Islet precursor cell (in vitro differentiated cells): ENCODE measurements at places on chromosomes 3 and 15.

GRCh38 chr3:6421666-6422445 lies 439.1 kb upstream of the GRM7 start:
- no peak for DNase-seq

GRCh38 chr3:77933926-77934325 lies 894.0 kb downstream of the ROBO2 start:
- DNase-seq = no peak

DNA sequence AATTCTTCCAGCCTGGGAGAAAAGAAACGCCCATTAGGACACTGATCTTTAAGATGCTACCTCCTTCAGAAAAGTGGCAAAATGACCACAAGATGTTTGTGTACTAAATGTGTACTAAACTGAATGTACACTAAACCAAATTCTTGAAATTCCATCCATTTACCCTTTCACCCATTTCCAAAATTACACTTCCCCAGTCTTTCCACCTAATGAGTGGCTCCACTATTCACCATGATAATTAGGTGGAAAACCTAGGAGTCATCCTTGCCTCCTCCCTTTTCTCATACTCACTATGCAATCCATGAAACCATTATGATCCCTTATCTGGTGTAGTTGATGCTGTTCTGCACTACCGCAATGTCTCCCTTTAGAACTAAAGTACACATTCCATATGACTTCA lies 452.1 kb upstream of the THBS1 start:
- no peak for DNase-seq

- no peak for DNase-seq
Measured at GRCh38 chr15:79595306-79595705, 163.2 kb downstream of the MINAR1 start.

GRCh38 chr3:134682196-134682880 lies 31.5 kb upstream of the KY start:
- DNase-seq = peak; percentile 5

GRCh38 chr3:12954180-12954579 lies 112.8 kb upstream of the RPL32 start:
- no peak for DNase-seq

- DNase-seq = no peak
Measured at GRCh38 chr3:174168538-174169254, 690.4 kb upstream of the NAALADL2 start.

DNA sequence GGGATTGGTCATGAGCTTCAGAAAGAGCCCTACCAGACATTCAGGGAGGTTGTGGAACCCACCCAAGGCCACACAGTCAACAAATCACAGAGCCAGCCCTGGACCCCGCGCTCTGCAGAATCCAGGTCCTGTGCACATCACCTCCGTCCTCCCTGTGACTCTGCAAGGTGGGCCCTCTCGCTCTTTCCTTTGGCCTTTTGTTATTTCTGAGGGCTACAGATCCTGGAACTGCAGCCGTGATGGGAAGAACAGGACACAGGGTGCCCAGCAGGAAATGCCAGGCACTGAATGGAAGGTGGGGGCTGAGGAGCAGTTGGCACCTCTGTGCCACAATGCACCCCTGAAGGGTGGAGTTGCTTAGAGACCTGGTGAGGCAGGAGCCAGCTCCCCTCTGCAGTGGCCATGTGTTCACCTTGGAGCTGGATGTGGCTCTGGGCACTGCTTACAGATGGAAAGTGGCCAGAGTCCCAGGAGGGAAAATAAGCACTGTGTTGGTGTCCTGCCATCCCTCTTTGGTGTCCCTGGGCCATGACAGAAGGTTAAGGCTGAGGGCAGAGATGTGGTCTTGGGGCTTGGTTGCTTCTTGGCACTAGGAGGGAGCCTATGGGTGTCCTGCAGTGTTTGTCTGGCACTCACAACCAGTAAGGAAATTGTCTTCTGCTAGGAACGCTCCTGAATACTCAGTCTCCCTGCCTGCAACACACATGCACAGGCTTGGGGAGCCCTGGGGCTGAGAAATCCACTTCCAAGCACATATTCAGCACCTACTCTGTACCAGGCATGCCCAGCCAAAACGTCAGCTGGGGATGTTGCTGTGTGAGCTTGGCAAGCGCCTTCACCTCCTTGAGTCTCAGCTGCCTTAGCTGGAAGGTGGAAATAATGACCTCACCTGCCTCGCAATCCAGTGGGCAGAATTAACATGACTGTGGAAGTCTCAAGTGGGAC lies 98.0 kb upstream of the SLC6A6 start:
- no peak for DNase-seq

GRCh38 chr3:65338571-65338970 lies 650.8 kb upstream of the ADAMTS9 start:
- DNase-seq = no peak

GRCh38 chr3:28280781-28281180 lies 39.4 kb downstream of the CMC1 start:
- no peak for DNase-seq

DNA sequence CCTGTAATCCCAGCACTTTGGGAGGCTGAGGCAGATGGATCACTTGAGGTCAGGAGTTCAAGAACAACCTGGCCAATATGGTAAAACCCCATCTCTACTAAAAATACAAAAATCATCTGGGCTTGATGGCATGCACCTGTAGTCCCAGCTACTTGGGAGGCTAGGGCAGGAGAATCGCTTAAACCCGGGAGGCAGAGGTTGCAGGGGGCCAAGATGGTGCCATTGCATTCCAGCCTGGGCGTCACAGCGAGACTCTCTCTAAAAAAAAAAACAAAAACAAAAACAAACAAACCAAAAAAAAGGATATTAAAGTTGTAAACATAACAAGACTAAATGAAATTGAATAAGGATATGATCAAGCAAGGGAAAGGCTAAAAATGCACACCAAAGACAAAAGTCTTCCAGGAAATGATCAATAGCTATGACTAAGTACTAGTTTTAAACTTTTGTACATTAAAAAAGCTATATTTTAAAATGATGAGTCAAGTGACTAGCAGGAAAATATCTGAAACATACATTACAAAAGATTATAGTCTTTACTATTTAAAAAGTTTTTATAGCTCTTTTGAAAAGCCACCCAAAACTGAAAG lies 28.6 kb downstream of the KLHL6 start:
- no peak for DNase-seq

DNA sequence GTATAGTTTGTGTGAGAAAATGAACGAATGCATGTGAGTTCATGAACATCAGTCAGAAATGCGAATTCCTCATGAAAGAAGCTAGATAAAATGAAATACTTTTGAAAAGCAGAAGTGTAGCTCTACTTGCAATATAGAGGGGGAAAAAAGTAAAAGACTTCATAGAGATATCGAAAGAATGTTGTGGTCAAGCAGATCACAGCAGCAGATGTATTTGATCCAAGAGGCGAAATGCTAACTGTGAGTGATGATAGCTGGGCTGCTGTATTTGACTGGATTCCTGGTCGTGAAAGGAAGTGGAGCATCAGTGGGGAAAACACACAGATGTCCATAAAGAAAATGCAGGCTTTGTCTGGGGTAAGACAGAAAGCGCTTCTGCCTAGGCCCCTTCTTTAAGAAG lies 112.4 kb downstream of the ADAMTSL3 start:
- DNase-seq = no peak

GRCh38 chr15:95019907-95020306 lies 788.5 kb downstream of the MCTP2 start:
- no peak for DNase-seq

DNA sequence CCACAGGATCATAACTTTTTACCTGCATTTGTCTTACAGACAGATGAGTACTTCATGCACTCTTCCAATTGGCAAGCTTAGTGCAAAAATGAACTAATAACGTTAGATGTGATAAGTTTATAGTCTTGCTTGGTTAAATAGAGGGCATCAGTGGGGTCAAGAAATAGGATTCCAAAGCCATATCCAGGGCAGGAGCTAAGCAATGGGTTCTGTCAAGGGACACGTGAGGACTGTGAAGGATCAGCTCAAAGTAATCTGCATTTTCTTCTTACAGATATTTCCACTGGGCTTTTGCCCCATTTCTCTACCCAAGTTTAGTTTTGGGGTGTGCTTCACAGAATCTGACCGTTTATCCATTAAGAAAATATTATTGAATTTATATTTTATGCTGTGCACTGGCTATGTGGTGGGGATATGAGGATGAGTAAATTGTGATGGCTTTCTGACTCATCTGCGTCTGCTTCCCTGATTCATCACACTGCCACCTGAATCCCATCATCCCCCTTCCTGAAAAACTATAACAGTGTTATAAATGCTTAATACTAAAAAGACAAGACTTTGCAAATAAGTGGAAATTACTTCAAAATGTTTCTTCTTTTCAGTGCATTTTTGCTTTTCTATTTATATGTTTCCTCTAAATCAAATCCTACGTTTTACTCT lies 17.5 kb downstream of the PPP2R3A start:
- DNase-seq = no peak

DNA sequence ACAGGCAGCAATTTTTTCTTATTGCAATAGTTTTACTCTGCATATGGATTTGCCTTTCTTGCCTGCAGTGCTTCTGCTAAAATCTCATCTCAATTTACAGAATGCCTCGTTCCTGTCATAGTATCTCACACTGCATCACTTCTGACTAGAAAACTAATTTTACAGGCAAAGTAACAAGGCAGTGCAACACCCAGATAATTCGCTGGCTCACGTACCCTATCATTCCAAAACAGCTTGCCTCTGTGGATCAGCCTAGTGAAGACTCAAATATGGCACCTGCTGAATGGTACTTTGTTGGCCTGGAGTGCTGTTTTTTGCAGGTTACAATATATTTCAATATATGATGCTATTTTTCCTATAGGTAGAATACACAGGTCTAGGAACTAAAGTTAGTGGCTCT lies 5.3 kb downstream of the EIF5A2 start:
- no peak for DNase-seq

GRCh38 chr3:45123030-45123429 lies 23.1 kb downstream of the CDCP1 start:
- no peak for DNase-seq

- DNase-seq = no peak
Measured at GRCh38 chr3:19228167-19228566, 79.9 kb downstream of the KCNH8 start.

DNA sequence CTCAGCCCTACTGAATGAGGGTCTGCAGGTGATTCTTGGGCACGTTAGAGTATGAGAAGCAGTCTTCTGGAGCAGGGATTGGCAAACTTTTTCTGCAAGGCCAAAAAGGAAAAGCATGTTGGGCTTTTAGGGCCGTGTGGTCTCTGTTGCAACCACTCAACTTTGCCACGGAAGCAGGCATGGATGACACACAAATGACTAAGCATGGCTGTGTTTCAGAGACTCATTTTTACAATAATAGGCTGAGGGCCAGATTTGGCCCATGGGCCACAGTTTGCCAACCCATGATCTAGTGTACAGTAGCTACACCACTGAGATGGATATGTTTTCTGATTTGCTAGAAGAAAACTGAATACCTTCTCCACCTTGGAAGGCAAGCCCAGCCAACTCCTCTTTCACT lies 66.1 kb upstream of the PRICKLE2 start:
- DNase-seq = no peak

- peak; percentile 66 for DNase-seq
Measured at GRCh38 chr3:108477511-108478147, 32.8 kb downstream of the MYH15 start.

DNA sequence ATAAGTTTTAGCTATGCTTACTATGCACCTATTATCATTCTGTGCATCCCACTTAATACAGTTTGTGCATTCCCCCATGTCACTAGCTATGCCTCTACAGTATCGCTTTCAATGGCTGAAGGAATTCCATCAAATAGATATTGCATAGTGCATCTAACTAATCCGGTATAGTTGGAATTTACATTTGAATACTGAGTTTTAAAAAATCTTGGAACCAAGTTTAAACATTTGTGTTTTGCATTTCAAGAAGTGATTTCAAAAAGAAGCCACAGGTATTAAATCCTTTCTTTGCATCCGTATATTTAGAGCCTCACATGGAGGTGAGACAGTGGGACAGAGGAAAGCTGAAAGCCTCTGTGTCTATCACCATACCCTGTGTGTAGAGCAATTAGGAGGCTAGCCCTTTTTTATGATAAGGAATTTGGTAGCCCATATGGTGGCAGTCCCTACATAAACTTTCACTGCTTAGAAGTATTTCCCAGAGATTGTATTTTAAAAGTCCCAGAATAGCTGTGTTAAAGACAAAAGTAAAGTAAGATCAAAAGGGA lies 960.2 kb upstream of the CFAP20DC start:
- no peak for DNase-seq

DNA sequence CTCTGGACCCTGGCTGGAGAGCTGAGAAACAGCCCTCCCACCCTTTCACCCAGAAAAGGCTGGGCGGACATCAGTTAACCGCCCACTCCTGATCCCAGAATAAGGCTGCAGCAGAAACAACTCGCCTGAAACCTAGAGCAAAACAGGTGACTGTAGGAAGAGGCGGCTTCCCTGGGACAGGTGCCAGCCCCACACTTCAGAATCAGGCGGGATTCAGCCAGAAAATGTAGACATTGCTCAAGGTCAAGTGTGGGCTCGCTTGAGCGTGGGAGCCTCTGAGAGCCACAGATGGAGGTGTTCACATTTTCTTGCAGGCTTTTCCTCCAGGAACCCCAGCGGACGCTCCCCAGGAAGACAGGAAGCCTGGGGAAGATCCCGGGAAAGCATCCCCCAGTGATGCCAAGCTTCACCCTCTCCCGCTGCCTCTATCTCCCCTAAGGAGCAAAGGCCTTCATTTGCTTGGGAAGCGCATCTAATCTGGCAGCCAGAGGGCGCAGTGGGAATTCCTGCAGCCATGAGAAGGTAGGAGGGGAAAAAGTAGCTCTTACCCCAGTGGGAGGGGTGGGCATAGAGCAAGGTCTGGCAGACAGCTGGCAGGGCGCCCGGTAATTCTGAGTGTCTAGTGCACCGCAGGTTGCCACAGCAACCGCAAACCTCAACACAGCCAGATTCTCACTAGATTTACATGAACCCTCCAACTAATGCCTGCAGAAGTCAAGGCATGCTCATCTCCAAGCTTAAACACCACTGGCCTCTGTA lies 77.7 kb downstream of the OCA2 start:
- DNase-seq = no peak

GRCh38 chr3:181687731-181688130 lies 24.0 kb upstream of the SOX2 start:
- DNase-seq = no peak

DNA sequence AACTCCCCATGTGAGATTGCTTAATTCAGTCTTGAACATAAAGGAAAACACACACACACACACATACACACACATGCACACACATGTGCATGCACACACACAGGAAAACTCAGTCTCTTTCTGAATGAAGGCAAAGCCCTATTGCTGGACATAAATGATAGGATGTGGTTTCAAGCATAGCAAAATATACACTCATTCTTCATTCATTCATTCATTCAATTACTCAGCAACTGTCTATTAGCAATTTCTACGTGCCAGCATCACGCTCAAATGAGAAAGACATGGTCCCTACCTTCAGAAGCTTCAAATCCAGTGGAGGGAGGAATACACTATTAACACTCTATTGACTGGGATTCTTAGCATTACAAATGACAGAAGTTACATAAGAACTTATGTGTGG lies 41.8 kb upstream of the UBE2E2 start:
- DNase-seq = no peak

DNA sequence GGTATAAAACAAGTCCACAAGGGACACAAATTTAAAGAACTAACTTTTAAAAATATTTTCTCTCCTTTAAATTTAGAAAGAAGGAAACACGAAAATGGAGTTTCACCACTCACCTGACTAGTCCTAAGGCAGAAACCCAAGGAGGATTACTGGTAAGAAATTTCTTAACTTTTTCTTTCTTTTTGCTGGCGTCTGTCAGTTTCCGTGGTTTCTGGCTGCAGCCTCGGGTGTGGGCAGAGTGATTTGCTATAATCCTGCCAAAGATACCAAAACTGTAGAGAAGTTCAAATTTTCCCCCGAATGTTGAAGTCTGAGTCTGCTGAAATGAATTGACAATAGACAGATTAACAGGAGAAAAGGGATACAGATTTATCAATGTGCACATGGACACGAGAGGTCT lies 843.6 kb upstream of the ALCAM start:
- DNase-seq = no peak
